Thoracic aorta (tissue), 2 donors: ENCODE measurements at places on chromosomes 16 and 17. TPM values are rescaled to one million over a fixed set of nuclear protein-coding genes. Genes with fewer than 3 reads are reported as not detected.

Gene RCVRN
- total RNA-seq = not detected

Gene EFNB3
- not detected for total RNA-seq

Gene EEF2KMT
- total RNA-seq = 14.9 TPM

Gene ACE
- 16.5 TPM for total RNA-seq

GRCh38 chr16:9713907-9714306 lies 468.3 kb downstream of the GRIN2A start:
- no peak for DNase-seq

DNA sequence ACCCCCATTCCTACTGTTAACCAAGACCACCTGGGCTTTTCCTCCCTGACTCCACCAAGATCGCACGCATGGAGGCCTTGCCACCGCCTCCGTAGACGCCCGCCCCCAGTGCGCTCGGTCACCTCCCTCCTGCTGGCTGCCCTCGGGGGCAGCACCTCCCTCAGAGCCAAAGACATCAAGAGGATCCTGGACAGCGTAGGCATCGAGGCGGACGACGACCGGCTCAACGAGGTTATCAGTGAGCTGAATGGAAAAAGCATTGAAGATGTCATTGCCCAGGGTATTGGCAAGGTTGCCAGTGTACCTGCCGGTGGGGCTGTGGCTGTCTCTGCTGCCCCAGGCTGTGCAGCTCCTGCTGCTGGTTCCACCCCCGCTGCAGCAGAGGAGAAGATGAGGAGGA lies 1.2 kb downstream of the EFCAB3 start:
- DNase-seq = no peak

GRCh38 chr17:75811174-75811573 lies 26.6 kb downstream of the UNK start:
- DNase-seq = no peak

DNA sequence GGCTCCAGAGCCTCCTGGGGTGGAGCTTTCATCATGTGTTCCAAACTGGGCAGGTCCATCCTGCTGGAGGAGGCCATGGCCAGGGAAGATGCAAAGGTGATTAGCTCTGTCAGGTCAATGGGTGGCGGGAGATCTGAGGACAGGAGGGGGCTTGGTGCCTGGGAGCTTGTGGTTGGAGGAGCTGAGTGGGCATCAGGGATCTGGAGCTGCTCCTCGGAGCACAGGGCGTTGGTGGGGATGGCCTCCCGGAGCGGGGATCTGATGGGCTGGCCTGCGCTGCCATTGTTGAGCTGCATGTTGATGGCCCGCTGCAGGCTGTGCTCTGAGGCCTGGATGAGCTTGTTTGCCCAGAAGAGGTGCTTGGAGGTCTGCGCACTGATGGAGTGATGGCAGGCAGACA lies 6.5 kb downstream of the SPATA32 start:
- DNase-seq = no peak

GRCh38 chr16:79714440-79714839 lies 113.9 kb upstream of the MAF start:
- DNase-seq = no peak

- no peak for DNase-seq
These were observed 22.8 kb upstream of the WFDC1 start for GRCh38 chr16:84271866-84272265.
